ENCODE measurements at places on chromosomes 13 and 19.
A peak's percentile ranks its signal among the peaks of the same experiment; 100 is the strongest.

- DNase-seq = no peak
Observed at GRCh38 chr13:110225003-110225402, 82.0 kb downstream of the COL4A1 start.

DNA sequence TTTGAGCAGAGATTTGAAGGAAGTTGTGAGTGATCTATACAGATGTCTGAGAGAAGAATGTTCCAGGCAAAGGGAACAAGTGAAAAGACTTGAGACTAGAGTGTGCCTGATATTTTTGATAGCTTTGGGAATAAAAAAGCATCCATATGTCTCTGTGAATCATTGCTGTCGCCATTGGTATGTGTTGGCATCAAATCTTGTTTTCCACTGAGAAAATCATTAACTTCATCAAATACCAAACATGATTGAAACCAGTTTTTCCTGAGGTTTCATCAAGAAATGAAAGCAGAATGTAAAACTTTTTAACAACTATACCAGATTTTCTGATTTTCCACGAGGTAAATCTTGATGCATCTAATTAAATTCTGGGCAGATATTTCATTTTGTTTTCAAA lies 862.6 kb downstream of the DIAPH3 start:
- no peak for DNase-seq

DNA sequence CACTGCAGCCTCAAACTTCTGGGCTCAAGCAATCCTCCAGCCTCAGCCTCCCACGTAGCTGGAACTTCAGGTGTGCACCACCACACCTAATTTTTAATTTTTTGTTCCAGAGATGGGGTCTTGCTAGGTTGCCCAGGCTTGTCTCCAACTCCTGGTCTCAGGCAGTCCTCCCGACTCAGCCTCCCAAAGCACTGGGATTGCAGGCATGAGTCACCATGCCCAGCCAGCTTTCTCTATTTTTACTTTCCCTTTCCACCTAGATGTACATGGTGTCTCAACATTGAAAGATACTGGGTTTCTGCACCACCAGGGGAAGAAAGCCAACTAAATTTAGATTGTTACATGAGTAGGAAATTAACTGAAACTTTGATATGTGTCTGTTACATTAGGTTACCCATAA lies 13.8 kb upstream of the ZNF846 start:
- no peak for DNase-seq

DNA sequence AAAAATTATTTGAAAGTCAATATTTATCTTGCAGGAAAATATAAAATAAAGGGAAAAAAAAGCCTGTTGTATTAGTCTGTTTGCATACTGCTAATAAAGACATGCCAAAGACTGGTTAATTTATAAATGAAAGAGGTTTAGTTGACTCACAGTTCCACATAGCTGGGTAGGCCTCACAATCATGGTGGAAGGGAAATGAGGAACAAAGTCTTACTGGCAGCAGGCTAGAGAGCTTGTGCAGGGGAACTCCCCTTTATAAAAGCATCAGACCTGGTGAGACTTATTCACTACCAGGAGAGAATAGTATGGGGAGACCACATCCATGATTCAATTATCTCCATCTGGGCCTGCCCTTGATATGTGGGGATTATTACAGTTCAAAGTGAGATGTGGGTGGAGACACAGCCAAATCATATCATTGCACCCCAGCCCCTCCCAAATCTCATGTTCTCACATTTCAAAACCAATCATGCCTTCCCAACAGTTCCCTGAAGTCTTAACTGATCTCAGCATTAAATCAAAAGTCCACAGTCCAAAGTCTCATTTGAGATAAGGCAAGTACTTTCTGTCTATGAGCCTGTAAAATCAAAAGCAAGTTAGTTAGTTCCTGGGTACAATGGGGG lies 1416.5 kb upstream of the SPRY2 start:
- no peak for DNase-seq

DNA sequence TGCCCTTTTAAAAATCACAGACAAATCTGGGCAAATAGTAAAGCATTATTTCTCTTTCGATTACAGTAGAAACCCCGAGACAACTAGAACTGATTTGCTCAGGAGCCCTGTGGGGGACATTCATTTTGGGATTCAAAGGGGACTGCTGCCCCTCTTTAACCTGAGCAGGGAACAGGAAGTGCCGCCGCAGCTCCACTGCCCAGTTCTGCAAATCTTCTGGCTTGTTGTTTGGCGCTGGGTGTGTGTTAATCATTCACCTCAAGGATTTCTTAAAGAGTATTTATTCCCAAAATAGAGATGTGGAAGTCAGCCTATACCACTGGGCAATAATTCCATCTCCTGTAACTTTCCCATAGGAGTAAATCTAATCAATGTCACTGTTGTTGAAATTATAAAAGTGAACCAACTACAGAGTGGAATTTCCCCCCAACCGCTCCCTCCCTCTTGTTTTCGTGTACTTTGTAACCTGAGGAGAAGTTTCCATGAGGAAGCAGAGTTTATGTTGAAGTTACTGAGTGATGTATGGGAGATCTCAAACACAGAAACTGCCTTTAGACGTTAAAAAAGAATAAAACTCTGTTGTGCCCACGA lies 515.8 kb downstream of the KLF12 start:
- no peak for DNase-seq

GRCh38 chr19:13207237-13207845 lies 57.1 kb downstream of the IER2 start:
- no peak for DNase-seq

DNA sequence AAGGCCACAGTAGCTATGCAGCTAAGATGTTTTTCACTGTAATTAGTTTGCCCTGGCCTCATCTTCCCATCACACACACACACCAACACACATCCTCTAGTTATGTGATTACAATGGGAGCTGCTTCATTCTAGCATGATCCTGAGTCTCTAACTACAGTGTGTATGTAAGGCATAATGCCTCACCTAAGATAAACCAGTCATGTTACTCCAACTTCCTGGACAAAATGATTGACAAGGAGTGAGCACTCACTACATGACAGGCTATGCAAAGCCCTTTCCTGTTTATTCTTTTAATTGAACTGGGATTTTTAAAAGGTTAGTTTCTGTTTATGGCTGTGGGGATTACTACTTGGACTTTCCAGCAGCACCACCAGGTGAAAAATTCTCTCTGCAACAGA lies 400.8 kb upstream of the ATXN8OS start:
- no peak for DNase-seq

- no peak for DNase-seq
Observed at GRCh38 chr19:50224986-50225747, 21.7 kb downstream of the MYH14 start.

- no peak for DNase-seq
Observed at GRCh38 chr13:33144358-33144784, 128.1 kb downstream of the KL start.

GRCh38 chr19:15161028-15161984 lies 39.5 kb downstream of the NOTCH3 start:
- no peak for DNase-seq

GRCh38 chr19:33621065-33621785 lies 528 bp upstream of the CHST8 start:
- DNase-seq = no peak

- no peak for DNase-seq
Observed at GRCh38 chr19:956766-957440, 27.2 kb upstream of the WDR18 start.

DNA sequence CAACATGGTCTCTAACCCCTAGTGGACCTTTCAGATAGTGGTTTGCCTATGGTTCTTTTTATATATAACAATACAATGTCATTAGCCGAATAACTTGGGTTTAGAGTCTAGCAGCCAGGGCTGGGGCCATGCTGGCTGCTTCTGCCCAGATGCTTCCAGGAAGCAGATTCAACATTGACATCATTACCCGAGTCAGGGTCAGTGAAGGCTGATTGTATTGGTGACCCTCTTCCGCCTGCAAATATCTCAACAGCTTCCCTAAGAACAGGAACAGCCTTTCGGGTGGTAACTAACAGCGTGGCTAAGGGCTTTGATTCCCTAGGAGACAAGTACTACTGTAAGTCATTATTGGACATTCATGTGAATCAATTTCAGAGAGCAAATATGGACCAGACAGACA lies 476.4 kb downstream of the UQCRFS1 start:
- DNase-seq = no peak

DNA sequence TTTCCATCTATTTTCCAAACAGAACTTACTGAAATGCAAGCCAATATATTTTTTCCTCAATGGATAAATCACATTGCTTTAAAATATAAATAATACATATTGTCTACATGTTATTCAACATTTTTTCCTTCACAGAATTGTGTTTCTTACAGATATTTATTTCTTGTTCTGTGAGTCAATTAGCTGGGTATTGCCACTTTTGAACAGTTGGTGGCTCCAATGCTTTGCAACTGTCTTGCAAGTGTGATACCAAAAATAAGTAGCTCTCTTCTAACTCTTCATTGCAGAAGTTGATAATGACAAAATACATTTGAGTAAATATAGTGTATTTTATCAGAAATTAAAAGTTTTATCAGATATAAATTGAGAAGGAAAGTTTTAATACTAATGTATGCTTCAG lies 17.1 kb upstream of the GPC5 start:
- DNase-seq = no peak

GRCh38 chr13:20197361-20197834 lies 4.7 kb upstream of the GJB2 start:
- no peak for DNase-seq

DNA sequence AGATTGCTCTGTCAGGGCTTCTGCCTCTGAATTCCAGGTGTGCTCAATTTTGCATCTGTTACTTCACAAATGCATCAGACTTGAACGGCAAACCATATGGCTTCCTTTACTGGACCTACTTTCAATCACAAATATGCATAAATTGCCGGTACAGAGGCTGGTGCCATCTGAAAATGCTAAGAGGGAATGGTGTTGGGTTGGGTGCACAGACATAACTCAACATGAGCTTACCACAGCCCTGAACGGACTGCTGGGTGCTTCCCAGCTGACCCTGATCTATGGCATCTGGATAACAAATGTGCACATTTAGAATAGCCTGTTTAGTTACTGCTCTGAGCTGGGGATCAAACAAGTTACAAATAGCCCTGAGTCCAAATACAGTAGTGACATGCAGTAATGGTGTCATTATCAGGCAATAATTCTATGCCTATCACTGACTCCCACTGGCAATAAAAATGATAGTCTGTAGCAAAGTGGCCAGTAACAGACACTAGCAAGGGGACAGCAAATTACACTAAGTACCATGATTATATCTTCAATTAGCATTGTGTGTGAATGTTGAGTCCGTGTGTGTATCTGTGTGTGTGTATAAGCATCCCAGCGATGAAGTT lies 927.3 kb downstream of the DIAPH3 start:
- no peak for DNase-seq

- DNase-seq = no peak
Observed at GRCh38 chr13:106417467-106418110, 117.9 kb downstream of the EFNB2 start.

DNA sequence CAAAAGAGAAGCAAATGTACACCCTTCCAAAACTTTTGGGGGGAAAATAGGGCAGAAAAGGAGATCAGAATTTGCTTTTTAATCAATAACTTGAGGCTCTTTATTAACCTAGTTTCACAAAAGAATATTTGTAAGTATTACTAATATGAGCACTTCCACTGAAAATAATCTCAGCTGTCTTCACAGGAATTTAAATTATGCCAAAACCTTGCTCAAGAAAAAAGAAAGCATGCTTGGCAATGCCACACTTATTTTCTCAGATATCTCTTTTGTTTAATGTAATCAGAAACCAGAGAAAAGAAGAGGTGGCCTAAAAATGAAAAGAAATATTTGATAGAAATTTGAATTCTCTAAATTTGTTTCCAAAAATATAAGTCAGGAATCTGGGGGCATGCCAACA lies 234.9 kb upstream of the GPC6 start:
- DNase-seq = no peak

DNA sequence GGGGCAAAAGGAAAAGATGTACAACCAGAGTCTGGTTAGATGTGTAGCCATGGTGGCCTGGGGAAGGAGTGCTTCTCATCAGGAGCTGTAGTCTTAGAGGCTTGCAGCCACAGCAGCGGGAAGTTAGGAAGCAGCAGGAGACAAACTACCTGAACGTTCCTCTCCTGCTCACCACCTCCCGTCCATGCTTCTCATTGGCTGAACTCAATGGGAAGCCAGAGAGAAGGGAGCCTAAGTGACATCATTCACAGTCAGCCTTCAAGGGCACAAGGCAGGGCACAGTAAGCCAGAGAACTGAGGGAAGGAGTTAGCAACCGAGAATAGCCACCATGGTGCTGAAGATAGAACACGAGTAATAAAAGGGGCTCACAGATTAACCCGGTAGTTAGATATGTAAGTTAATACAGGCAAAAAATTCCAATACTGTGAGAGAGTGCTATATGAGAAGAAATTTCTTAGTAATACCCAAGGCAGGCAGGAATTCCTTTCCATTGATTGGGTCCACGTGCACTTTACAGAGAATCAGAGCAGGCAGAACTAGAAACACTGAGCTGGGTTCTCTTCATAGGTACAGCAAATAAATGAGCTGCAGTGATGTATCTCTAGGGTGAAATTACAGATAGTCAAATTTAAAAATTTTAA lies 391.5 kb upstream of the DACH1 start:
- no peak for DNase-seq

GRCh38 chr13:113970810-113971470 lies 2.9 kb downstream of the C13orf46 start:
- no peak for DNase-seq

- DNase-seq = peak; percentile 79
Observed at GRCh38 chr19:45079063-45079910, at the start of gene GEMIN7. Gene GEMIN7 (plus strand): TSS chr19:45079260. CDS start chr19:45090115, 10,855 bp downstream.

DNA sequence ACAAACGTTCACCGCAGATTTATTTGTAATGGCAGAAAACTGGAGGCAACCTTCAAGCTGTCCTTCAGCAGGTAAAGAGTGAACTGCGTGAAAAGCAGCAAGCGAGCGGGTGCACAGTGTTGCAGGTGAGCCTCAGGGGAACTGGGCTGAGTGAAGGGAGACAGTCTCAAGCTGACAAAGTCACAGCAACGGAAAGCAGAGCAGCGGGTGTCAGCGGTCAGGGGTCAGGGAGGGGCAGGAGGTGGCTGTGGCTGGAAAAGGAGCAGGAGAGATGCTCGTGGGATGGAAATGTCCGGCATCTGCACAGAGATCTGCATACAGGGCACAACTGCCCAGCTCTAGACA lies 8.5 kb upstream of the RASA3 start:
- DNase-seq = no peak

DNA sequence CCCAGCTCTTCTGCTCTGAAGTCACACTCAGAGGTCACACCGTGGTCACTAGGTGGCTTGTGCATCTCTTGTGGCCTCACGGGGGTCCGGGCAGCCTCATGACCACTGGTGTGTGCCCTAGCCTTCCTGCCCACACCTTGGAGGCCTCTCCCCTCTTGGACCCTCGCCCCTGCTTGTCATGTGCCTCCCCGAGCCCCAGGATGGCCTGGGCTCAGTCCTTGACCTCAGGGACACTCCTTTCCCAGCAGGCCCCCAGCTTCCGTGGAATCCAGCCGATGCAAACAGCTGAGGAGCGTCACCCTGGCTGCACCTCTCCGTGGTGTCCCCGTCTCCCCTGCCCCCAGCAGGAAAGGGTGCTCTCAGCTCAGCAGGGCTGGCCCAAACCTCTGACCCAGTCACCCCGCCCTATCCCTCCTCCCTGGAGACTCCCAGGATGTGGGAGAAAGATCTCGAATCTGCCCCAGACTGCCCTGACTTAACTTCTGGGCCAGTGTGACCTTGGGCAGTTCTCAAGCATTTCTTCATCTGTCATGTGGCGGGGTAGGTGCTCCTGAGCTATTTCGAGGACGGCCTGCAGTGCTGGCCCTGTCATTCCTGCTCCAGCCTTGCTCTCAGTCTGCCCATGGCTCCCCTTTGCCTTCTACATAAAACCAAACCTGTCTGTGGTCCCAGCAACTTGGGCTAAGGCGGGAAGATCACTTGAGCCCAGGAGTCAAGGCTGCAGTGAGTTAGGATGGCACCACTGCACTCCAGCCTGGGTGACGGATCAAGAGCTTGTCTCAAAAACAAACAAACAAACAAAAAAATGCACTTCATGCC lies 4.6 kb upstream of the SLC25A42 start:
- no peak for DNase-seq
